Effector CD8-positive, alpha-beta T cell (primary cell): ENCODE measurements at places on chromosomes 2 and 18.

DNA sequence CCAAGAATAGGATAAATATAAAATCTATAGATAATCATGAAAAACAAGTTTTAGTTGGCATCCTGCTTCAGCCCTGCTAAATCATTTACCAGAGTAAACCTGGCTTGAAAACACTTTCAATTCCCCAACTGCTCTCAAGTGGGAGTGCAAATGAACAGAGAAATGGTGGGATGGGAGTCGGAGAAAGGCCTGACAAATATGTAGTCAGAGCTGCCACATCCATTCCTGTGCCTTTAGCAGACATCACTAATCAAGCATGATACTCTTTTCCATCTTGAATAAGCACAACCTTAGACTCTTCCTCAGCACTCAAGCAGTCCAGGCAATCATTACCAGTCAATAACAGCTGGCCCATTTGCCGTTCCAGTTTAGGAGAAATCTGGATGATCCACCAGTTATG lies 101.3 kb downstream of the ANKRD44 start:
- no peak for DNase-seq

DNA sequence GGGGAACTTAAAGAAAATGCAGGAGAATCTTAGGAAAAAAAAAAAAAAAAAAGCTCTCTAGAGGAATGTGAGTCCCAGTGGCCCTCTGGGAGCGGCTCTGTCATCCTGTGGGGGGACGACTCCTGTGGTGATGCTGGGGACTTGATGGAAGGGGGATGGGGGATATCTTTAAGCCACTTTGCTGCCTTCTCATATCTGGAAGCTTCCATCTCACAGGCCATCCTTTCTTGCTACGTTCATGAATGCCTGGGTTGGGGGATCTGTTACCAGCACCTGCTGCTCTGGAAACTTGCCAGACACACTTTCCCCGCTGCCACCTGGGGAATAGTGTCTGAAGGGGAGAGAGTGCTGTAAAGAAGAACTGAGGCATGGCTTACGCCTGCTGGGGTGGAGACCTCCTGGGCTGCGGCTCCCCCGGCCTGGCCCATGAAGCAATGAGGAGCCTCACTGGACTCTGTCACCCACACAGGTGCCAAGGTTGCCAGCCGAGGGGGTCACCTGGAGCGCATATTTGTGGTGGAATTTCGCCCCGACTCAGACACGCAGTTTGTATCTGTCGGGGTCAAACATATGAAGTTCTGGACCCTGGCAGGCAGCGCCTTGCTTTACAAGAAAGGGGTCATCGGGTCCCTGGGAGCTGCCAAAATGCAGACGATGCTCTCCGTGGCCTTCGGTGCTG lies 92.8 kb downstream of the RTN4 start:
- no peak for DNase-seq

DNA sequence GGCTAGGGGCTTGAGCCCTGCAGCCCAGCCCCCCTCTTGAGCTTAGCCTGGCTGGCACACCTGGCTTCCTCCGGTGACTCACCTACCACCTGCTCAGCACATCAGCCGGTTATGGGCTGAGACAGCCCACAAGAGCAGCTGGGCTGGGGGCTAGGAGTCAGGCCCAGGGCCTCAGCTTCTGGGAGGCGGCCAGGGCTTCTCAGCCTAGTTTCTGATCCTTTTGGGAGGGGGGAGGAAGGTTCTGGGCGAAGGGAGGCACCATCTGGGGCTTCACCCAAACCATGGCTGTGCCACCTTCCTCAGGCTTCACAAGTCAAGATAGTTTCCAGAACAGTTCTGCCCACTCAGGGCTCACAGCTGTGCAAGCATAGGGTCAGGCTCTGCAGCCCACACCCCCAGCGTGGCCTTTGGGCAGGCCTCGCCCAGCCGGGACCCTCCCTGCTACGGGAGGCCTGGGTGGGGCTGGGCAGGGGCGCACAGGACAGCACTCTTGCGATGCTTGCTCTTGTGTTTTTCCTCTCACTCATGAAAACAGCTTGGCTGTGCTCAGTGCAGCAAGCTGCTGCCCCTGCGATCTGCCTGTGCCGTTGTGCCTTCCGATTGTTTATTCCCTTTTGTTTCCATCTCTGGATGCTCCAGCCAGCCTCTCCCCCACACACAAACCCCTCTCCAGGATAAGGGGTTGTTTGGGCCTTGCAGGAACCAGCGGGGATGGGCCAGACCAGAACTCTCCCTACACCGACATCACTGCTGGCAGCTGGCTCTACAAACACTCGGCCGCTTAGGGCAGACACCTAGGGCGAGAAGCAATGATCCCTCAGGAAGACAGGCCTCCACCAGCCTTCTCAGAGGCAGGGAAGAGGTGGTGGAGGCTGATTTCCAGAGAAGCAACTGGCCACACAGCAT lies 26.1 kb upstream of the SEMA4C start:
- no peak for DNase-seq

DNA sequence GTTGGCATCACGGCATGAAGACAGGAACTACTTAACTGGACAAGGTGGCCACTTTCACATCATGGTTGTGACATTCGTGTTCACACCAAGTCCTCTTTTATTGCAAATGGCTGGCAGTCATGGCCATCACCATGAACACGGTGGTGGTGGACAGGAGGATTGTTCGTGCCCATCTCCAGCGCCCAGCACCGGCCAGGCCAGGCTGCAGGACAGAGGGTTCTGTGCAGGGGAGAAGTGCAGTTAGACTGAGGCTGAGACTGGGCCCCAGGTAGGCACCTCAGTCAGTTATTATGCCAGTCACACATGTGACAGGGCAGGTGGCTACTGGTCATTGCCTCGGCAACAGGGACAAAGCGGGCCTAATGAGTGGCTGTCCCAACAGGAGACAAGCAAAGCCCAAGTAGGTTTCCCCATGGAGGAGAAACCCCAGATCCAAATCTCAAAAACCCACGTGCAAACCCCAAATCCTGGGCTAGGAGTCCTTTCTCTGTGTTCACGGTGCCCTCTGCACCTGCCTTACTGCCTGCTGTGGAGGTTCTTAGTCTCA lies 468.1 kb upstream of the MYT1L start:
- no peak for DNase-seq

- no peak for DNase-seq
These were observed 35.7 kb upstream of the DLX1 start for GRCh38 chr2:172049567-172050120.

- DNase-seq = no peak
These were observed 408.7 kb upstream of the HS6ST1 start for GRCh38 chr2:128727404-128727803.

DNA sequence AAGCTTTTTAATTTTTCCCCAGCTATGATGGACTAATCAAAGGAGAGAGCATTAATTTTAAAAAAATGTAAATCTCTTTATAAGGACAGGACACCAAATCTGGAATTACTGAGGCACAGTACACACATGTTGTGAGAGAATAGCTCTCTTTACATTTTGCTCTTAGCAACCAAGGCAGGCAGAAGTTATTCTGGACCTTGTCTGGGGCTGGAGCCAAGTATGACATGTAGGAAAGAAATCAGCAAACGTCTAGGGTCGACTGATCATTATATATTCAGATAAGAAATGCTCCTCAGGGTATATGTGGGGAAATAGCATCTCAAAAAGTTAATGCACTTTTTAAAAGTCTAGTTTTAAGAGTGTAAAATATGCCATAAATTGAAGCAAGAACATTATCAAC lies 1330.0 kb upstream of the CELF4 start:
- DNase-seq = no peak

- no peak for DNase-seq
These were observed 739.5 kb upstream of the CDH2 start for GRCh38 chr18:28916456-28916855.

GRCh38 chr2:156635646-156636045 lies 199.5 kb downstream of the GPD2 start:
- DNase-seq = no peak

GRCh38 chr2:73103018-73103542 lies 9.7 kb downstream of the RAB11FIP5 start:
- no peak for DNase-seq

DNA sequence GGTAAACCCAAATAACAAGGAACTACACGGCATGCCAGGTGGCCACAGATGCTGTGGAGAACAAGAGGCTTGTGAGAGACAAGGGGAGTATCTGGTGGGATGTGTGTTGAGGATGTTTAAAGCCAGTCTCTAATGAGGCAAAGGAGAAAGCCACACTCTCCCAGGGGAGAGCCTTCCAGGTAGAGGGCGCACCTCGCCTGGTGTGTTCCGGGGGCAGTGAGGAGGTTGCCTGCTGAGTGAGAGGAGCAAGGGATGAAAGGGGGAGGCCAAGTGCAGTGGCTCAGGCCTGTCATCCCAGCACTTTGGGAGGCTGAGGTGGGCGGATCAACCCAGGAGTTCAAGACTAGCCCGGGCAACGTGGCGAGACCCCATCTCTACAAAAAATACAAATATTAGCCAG lies 16.2 kb downstream of the SAG start:
- no peak for DNase-seq

DNA sequence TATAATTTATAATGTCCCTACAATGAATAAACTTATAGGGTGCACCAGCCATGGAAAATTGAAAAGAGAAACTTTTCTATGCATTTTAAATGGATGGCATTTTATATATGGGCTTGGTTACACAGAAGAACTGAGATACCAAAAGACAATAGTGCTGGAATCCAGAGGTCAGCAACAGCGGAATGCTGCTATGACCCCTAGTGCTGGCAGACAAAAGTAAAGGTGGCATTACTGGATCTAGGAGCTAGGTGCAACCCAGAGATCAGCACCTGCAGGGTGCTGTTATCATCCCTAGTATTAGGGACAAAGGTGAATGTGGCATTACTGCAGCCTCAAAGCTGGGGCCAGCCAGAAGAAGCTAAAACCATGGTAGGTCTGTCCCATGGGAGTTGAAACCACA lies 392.7 kb upstream of the ST6GAL2 start:
- no peak for DNase-seq

DNA sequence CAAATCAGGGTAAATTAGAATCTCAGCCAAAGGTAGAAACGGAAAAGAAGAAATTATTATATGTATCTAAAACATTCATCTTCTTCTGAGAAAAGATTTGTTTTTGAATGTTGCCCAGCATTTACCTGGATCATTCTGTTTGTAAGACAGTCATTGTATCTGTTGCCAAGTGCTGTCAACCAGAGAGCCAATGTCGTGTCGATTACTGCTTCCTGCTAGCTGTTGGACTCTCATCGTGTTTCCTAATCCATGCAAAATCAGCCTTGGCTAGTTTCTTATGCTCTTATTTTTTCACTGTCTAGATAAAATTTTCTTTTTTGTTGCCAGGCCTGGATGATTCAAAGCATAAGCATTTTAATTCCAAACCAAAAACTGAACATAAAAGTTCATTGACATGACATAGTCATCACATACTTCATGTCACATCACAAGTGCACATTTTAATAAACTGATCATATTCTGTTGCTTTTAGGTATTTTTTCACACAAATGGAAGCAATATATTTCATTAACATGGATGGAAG lies 202.3 kb downstream of the KCNH7 start:
- DNase-seq = no peak

DNA sequence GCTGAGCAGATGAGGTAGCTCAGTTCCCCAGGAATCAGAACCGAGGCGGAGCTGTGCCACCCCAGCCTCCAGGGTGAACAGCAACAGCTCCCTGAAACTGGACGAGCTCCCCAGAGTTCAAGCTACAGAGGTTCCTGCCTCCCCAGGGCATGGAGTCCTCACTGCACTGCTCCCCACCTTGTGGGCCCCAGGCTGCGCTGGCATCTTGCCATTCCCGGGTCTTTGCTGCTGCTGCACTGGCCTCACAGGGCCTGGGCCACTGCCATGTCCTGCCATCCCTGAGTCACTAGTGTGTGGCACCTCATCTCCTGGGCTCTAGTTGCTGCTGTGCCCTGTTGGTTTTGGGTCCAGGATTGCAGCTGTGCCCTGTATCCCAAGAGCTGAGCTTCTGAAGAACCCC lies 166.9 kb downstream of the SNTG2 start:
- no peak for DNase-seq

GRCh38 chr18:41969881-41970280 lies 14.8 kb downstream of the PIK3C3 start:
- no peak for DNase-seq

DNA sequence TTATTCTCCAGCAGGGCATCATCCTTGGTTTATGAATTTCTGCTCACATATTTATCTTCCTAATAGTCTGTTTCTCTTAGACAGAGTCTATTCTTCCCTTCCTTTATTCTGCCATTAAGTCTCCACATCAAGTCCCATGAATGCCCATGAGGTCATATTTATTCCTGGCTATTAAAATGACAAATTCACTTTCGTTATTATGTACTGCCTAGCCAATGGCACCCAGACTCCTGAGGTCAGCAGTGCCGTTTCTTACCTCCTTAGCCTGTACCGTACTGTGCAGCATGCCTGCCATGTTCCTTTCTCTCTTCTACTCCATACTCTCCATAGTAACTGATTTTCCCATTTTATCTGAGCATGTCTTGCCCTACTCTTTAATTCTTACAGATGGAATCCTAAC lies 82.3 kb upstream of the SPTBN1 start:
- no peak for DNase-seq
